Stimulated activated CD8-positive, alpha-beta memory T cell treated with anti-CD3 and anti-CD28 coated beads, Interleukin-4, amount 100 ng/mL, for 4 hours (primary cell): ENCODE measurements at places on chromosomes 7 and 10.

- no peak for DNase-seq
Measured at GRCh38 chr10:3995302-3996210, 210.5 kb upstream of the KLF6 start.

GRCh38 chr10:113381981-113382509 lies 170.8 kb upstream of the HABP2 start:
- DNase-seq: no peak

DNA sequence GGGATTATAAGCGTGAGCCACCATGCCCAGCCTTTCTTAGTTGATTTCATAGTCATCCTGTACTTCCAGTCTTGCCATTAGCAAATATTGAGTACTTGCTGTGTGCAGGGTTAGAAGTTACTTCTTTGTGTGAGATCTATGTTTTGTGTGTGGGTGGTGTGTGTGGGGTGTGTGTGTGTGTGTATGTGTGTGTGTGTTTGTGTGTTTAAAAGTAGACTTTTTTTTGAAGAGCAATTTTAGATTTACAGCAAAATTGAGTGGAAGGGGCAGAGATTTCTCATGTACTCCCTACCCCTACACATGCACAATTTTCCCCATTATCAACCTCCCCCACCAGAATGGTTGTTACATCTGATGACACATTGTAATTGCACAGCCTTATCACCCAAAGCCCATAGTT lies 48.2 kb downstream of the KAT6B start:
- no peak for DNase-seq

- no peak for DNase-seq
Measured at GRCh38 chr7:134820778-134821177, 41.3 kb downstream of the CALD1 start.

DNA sequence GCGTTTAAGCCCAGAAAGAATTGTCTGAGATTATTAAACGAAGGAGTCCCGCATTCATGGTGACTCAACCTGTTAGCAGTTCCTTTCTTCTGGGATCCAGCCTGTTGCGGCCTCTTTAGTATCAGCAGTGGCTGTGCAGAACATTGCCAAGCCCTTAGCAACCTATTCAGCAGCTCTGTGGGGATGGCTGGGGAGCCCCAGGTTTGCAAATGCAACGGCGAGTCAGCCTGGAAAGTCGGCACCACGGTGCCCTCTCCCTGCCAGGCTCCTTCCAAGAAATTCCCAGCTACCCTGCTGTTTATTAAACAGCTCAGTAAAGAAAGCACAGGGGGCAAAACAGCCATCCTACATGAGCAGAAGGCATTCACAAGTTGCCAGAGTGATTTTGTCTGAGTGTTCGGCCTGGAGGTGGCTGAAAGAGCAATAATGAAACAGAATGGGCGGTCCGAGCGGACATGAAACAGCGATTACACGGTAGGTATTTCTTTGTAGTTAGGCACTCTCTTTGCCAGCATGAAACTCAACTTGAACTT lies 198.3 kb downstream of the BAMBI start:
- no peak for DNase-seq

GRCh38 chr10:66822801-66823200 lies 103.0 kb upstream of the LRRTM3 start:
- no peak for DNase-seq

DNA sequence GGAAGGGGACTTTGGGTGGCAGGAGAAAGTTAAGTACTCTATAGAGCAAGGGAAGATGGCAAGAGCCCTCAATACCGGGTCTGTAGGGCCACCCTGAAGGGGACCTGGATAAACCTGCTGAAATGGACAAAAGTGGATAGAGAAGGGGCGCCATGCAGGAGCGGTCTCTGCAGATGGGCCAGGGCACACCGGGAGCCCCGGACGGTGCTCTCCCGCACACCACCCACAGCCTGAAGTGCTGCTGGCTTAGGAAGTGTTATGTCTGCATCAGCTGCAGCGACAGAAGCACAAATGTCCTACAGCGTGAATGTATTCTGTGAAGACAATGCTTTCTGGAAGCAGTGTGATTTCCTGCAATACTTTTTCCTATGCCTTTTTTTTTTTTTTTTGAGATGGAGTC lies 37.7 kb downstream of the BRI3 start:
- DNase-seq: no peak

DNA sequence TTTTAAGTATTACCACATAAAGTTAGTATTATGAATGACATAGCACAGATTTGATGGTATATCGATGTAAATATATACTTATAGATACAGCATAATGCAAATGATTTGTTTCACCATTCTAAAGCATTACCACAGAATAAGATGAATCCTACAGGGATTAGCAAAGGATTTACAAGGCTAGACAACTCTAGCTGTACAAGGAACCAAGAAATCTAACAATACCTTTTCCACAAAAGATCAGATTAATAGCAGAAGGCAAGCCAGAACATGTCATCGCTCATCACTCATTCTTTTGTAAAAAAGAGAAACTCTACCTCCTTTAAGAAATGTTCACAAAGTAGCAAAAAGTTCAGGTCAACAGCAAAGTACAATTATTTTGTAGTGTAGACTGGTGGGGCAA lies 105.1 kb upstream of the ANK3 start:
- DNase-seq: no peak

GRCh38 chr7:123682690-123683089 lies 27.0 kb downstream of the LMOD2 start:
- no peak for DNase-seq

DNA sequence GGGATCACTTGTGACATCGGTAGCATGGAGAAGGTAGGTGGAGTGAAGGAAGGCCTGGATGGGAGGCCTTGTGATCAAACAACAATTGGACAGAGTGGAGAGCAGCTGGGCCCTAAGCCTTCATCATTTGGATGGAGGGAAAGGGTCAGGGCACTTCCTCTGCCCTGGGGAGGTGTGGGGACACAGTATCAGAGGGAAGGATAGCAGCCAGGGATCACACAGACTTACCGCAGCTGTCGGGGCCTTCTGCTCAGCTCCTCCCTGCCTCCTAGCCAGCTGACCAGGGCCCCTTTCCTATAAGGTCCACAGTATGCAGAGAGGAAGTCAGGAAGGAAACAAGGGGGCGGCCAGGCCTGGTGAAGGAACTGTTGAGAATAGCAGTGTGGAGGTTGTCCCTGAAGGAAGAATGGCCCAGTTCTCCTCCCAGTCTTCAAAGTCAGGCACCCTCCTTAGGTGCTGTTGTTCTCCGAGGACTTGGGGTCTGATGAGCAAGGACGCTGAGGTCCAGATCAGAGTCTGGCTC lies 62.1 kb downstream of the ABCC2 start:
- no peak for DNase-seq

DNA sequence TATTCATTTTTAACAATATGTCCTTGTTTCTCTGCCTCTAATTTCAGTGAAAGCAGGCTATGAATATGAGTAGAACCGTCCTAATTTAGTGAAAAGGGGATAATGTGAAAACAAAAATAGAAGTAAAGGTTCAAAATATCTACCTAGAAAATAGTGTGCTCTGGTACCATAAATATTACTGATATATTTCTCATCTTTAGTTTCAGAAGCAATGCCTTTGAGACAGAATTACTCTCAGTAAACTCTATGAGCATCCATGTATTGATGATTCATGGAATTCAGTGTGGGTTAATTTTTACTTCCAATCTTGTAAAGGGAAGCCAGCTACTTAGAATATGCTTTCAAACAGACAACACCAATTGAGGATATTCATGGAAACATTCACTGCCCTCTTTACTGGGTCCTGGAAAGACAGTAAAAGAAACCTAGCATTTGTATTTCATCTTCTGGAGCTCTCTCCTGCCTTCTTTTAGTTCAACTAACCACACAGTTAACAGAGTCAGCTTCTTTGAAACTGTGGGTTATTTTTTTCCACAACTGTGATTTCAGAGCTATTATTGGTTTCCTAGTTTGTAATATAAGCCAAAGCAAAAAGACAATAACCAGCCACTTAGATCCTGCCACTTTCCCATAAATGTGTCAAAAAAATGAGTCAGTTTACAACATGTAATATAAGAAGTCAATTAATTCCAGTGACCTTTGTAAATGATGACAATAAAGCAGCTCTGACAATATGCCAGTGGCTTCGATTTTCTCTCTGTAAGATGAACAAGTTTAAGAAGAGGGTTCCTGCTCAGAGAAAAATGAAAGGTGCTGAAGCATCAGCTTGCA lies 1.7 kb downstream of the LRRN3 start:
- DNase-seq: no peak

- no peak for DNase-seq
Measured at GRCh38 chr10:2556883-2557282, 510.5 kb upstream of the PFKP start.

DNA sequence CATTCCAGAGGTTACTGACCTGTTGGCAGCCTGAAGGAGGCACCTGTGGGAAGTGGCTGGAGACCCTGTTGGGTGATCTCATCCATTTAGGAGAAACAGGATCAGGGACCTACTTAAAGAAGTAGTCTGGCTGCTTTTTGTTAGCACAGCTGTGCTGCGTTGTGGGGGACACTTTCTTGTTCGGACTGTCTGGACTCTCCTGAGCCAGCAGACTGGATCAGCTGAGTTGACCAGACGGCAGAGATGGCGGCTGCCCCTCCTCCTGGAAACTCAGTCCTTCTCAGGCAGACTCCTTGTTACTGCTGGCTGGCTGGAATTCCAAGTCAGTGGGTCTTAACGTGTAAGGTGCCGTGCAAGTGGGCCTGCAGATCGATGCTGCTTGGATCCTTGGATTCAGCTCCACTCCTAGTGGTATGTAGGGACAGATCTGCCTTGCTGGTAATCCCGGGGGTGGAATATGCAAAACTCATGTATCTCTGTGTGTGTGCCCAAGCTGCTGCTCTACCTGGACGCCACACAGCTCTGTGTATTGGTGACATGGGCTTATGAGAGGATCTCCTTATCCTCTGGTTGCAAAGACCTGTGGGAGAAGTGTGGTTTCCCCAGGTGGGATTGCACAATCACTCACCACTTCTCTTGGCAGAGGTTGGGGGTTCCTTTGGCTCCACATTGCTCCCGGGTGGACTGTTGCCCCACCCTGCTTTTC lies 87.3 kb downstream of the CCSER2 start:
- DNase-seq: no peak

- no peak for DNase-seq
Measured at GRCh38 chr10:82953909-82954308, 1078.9 kb downstream of the NRG3 start.

DNA sequence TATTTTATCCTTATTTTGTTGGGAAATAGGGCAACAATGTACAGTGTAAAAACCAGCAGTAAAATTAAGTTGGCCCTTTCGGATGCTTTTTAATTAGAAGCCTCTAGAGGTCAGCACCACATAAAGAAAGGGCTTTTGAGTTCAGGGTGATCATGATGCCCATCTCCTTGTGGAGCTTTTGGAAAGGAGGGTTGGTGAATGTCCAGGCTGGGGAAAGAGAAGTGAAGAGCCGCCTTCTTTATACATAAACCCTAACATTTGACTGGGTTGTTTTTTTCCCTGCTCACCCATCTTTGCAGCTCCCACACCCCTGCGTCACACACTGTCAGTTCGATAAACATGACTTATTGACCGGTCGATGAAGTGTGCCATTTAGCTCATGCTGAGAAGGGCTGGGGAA lies 29.8 kb downstream of the MTURN start:
- DNase-seq: no peak

DNA sequence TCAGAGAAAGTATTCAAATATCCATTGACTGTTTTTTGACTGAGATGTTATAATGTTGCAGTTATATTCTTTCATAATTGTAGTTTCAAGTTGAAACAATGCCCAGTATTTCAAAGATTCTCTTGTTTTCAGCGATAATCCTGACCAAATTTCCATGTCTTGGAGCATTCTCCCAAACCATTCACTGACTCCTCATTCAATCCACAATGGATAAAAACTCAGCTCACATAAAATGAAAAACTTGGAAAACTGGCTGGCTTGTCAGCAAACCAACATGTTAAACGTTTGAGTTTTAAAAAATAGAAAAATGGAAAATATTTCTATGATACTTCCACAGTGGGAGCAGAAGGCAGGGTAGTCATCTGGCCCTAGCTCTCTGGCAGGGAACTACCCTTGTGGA lies 184.4 kb downstream of the C7orf25 start:
- no peak for DNase-seq

DNA sequence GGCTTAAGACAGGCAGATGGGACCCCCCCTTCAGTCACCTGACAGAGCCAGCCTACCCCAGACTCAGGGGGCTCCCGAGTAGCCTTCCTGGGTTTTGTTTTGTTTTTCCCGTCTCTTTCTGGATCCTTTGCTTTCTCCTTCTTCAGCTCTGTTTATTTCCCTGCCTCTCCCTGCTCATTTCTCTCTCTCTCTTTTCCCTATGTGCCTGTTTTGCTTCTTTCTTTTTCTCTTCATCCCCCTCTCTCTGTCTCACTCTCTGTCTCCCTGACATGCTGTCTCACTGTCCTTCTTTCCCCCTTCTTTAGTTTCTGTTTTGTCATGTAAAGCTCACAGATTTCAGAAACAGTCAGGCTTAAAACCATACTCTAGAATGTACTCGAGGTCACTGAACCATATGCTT lies 38.2 kb upstream of the SLC29A3 start:
- no peak for DNase-seq

DNA sequence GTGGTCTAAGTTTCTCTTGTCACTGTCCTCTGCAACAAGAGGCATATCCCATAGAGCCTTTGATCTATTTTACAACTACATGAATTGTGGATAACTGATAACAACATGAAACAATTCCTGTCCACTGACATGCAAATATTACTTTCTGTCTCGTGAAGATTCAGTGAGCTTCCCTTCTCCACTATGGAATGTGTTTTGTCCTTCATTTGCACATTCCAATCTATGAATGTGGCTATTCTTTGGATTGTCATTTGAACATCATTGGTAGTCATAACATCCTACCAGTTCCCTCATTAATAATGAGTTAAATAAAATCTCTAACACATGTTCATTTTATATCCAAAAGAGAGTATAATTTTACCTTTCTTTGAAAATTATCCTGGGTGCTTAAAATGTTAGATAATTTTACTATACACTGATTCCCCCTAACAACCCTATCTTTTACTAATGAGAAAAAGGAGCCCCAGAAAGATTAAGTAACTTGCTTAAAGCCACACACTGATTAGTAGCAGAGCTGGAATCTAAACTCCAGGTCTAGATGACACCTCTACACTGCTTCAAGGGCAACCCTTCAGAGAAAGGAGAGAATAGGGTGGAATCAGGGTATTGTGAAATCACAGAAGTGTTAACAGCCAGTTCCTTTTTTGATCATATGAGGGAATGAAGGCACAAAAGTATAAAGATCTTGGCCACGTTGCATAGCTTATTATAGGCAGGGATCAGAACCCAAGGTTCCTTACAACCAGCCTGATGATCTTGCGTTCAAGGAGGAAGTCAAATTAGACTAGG lies 39.1 kb downstream of the PDE1C start:
- no peak for DNase-seq

DNA sequence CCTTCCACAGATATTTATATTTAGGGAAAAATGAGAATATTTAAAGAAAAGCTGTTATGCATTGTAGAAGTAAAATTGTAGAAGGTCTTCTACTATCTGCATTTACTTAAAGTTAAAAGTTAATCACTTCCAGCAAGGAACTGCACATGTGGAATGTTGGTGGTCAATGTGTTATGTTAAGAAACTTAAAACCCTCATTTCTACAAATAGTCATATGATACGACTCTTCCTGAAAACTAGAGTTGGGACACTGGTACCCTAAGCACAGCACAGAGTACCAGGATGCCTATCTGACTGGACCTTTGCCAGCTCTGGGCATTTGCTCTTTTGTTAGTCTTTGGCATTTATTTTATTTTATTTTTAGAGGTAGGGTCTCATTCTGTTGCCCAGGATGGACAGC lies 524.2 kb upstream of the GALNT17 start:
- DNase-seq: no peak

GRCh38 chr7:102289057-102289456 lies 2.4 kb downstream of the SH2B2 start:
- DNase-seq: no peak

GRCh38 chr7:20064974-20065862 lies 152.0 kb downstream of the MACC1 start:
- no peak for DNase-seq
